ENCODE measurements at places on chromosomes 2 and 18.

- no peak for DNase-seq
Measured at GRCh38 chr2:47964722-47965434, 58.6 kb upstream of the FBXO11 start.

- DNase-seq = no peak
Measured at GRCh38 chr2:121333834-121334558, 49.0 kb upstream of the TFCP2L1 start.

DNA sequence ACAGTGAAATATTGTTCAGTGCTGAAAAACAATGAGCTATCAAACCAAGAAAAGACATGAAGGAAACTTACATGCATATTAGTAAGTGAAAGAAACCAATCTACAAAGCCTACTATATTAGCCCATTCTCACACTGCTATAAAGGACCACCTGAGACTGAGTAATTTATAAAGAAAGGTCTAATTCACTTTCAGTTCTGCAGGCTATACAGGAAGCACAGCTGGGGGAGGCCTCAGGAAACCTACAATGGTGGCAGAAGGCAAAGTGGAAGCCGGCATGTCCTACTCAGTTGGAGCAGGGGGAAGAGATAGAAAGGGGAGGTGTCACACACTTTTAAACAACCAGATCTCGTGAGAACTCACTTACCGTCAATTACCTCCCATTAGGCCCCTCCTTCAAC lies 232.1 kb downstream of the TMX3 start:
- no peak for DNase-seq

- DNase-seq = no peak
Measured at GRCh38 chr2:41521211-41521610, 526.6 kb upstream of the PKDCC start.

DNA sequence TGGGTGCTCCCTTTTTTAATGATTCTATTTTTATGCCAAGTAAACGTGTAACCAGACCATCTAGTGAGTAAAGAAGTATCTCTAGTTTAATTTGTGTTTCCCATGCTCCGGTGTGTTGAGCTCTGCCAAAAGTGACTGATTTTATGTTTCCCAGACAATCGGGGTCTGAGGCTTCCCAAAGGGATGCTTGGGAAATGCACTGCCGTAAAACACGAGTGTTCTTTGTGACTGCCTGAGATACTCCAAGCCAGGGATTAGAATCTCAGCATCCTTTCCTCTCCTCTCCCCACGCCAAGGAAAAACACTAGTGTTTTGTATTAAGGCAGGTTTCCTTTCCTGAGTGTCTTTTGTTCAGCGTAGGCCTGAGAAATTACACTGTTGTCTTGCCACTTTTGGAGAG lies 180.5 kb upstream of the NRP2 start:
- no peak for DNase-seq

GRCh38 chr2:181077128-181077709 lies 96.8 kb downstream of the UBE2E3 start:
- peak; percentile 38 for DNase-seq

Data from stimulated activated naive CD8-positive, alpha-beta T cell treated with anti-CD3 and anti-CD28 coated beads, Interleukin-15, amount 100 ng/mL, for 72 hours (primary cell).